ENCODE measurements at places on chromosomes 13 and 19.

GRCh38 chr13:99659226-99659625 lies 158.0 kb downstream of the TM9SF2 start:
- no peak for DNase-seq

DNA sequence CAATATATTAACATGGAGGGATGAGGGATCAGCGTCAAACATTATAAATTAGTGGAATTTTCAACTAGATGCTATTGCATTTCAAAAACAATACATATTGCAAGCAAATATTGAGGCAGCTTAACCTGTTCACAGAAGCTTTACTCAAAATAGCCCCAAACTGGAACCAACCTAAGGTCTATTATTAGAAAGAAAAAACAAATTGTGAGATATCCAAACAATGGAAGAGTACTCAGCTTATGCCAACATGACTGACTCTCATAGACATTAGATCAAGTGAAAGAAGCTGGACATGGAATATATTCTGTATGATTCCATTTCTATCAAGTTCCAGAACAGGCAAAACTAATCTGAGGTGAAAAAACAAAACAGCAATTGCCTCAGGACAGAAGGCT lies 27.6 kb upstream of the NEK3 start:
- no peak for DNase-seq

DNA sequence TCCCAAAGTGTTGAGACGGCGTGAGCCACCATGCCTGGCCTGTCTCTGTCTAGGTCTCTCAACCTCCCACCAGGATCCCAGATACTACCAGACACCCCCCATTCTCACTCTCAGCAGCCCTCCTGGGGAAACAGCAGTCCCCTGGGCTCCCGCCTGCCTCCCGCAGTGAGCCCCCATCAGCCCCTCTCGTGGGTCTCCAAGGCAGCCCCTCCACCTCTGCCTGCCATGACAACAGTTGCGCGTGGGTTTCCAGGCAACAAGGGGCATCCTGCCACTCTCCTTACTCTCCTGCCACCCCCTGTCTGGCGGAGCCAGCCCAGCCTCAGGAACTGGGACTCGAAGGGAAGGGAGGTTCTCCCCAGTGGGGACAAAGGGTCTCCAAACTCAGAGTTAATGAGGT lies 5.2 kb downstream of the LRRC4B start:
- no peak for DNase-seq

- no peak for DNase-seq
Measured at GRCh38 chr19:42066075-42066754, 3.8 kb downstream of the GRIK5 start.

DNA sequence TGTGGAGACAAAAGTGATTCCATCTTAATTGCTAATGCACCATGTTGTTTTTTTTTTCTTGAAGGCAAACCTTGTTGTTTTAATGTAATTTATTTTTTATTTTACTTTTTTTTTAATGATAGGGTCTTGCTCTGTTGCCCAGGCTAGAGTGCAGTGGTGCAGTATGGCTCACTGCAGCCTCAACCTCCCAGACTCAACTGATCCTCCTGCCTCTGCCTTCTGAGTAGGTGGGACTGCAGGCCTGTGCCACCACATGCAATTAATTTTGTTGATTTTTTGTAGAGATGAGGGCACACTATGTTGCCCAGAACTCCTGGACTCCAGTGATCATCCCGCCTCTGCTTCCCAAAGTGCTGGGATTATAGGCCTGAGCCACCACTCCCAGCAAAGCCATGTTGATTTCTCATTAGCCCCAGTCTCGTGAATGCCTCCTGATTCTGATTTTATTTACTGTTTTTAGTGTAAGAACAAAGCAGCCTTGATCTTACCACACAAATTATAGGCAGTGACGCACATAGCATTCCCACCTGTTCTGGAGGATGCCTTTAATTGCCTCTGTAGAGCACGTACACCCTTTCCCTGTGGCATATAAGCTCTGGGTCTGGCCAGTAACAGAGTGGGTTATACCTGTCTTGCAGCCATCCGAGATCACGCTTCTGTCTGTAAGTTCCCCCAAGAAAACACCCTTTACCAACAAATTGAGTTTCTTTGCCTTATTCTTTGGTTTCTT lies 150.4 kb downstream of the GGACT start:
- DNase-seq: no peak

- DNase-seq: no peak
Measured at GRCh38 chr13:98785405-98785804, 32.9 kb upstream of the SLC15A1 start.

GRCh38 chr13:44306371-44307192 lies 67.0 kb upstream of the SERP2 start:
- DNase-seq: peak; percentile 63

GRCh38 chr13:111166882-111167675 lies 52.0 kb downstream of the ARHGEF7 start:
- DNase-seq: no peak

DNA sequence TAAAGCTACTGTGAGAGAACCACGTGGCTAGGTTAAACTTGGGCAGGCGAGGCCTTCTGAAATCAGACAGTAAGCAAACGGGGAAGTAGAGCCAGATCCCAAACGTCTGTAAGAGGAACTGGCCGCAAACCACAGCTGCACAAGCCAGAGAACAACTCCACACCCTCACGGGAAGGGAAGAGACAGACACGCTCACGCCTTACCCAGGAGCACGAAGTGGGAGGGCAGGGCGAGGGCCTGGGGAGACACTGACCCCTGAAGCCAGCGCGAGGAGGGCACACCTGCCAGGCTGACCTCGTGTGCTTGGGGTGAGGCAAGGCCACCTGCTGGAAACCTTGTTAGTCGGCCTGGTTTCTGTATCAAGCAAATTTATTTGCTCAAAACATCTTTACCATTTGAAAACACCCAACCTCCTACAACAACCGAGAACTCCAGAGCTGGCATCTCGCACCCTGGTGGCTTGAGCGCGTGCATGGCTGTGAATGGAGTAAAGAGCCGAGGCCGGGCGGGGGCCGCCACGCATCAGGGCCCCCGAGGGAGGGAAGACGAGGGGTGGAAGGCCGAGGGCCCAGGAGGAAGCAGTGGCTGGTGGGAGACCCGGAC lies 7.3 kb downstream of the POLR2E start:
- no peak for DNase-seq

- DNase-seq: no peak
Measured at GRCh38 chr19:39030854-39031367, 1.4 kb downstream of the FBXO27 start.

GRCh38 chr13:86765462-86765861 lies 905.7 kb upstream of the SLITRK5 start:
- DNase-seq: no peak

GRCh38 chr13:112751617-112752016 lies 61.8 kb downstream of the ATP11A start:
- no peak for DNase-seq

- DNase-seq: peak; percentile 80
Measured at GRCh38 chr19:41308450-41309179, 1.4 kb upstream of the CCDC97 start.

DNA sequence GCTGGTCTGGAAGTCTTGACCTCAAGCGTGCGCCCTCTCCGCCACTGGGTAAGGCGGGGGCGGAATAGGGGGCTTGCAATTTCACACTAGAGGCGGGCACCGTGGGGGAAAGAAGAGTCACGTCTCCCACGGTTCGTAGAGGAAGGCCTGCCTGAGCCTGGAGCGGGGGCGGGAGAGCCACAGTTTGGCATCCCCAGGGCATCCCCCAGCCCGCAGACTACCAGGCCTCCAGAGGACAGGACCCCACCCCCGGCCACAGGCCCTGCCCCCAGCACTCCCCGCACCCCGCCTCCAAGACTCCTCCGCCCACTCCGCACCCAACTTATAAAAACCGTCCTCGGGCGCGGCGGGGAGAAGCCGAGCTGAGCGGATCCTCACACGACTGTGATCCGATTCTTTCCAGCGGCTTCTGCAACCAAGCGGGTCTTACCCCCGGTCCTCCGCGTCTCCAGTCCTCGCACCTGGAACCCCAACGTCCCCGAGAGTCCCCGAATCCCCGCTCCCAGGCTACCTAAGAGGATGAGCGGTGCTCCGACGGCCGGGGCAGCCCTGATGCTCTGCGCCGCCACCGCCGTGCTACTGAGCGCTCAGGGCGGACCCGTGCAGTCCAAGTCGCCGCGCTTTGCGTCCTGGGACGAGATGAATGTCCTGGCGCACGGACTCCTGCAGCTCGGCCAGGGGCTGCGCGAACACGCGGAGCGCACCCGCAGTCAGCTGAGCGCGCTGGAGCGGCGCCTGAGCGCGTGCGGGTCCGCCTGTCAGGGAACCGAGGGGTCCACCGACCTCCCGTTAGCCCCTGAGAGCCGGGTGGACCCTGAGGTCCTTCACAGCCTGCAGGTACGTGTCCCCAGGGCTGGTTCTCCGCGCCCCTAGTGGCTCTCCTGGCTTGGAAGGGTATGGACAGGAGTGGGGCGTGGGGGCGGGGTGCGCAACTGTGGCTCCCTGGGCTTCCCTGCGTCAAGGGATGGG lies at the start of gene ANGPTL4:
ANGPTL4 (plus strand) TSS at position 353 of the 969 bp plus-strand sequence; CDS start at position 520, 167 bp downstream.
- no peak for DNase-seq

DNA sequence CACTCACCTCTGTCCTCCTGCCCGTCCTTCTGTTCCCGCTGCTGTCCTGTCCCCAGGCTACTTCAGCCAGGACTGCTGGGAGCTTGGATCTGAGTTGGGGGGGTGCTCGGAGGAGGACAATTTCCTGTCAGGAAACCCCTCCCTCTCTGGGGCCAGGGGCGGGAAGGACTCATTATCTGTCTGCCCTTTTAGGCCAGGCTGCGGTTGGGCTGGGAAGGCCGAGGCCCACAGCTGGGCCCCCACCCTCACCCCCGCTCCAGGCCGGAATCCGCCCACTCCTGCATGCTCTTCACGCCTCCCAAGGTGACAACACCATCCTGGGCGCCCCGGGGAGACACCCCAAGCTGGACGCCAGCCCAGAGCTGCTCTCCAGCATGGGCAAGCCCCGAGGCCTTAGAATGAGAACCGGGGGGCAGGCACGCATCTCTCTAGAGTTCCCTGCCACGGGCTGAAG lies at the start of gene EXOC3L2:
EXOC3L2 (minus strand) TSS at position 74 of the 454 bp plus-strand sequence. CDS start 6,362 bp downstream, outside the sequence.
- no peak for DNase-seq

DNA sequence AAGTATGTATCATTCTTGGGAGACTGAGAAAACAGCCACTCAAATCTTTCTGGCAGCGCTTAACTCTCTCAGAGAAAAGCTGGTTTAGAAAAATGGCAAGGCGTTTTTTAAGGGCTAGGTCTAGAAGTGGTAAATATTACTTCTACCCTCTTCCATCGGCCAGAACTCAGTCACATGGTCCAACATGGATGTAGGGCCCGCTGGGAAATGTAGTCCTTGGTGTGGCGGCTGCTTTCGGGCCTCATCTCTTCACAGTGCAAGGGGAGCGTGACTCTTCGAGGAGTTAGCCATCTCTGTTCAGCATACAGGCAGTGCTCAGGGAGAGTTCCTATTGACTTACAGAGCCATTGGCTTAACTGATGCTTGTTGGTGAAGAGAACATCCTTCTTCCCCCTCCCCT lies 6.3 kb downstream of the VSTM2B start:
- no peak for DNase-seq

- DNase-seq: no peak
Measured at GRCh38 chr13:34467450-34468083, 474.5 kb upstream of the NBEA start.

- no peak for DNase-seq
Measured at GRCh38 chr13:46179491-46179908, 2.5 kb downstream of the LCP1 start.

GRCh38 chr13:108957369-108958012 lies 328.1 kb downstream of the MYO16 start:
- DNase-seq: peak; percentile 17

- no peak for DNase-seq
Measured at GRCh38 chr13:20080377-20081164, 80.3 kb downstream of the GJA3 start.

GRCh38 chr19:32061315-32061714 lies 284.1 kb upstream of the ZNF507 start:
- no peak for DNase-seq

DNA sequence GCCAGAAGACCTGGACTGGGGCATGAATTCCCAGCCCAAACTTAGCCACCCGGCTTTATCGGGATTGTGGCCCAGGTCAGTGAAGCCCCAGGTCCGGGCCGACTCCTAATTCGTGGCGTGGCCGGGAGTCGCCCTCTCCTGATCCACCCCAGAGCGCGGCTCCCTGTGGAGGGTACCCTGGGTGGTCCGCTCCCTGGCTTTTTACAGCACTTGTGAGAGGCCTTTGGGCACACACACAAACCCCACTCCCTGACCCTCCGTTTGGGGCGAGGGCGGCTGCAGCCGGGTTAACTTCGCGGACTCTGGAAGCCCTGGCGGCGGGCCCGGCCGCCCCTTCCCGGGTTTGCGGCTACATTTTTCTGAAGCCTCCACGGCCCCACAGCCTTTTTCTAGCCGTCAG lies 56.4 kb downstream of the ZNF568 start:
- DNase-seq: no peak

DNA sequence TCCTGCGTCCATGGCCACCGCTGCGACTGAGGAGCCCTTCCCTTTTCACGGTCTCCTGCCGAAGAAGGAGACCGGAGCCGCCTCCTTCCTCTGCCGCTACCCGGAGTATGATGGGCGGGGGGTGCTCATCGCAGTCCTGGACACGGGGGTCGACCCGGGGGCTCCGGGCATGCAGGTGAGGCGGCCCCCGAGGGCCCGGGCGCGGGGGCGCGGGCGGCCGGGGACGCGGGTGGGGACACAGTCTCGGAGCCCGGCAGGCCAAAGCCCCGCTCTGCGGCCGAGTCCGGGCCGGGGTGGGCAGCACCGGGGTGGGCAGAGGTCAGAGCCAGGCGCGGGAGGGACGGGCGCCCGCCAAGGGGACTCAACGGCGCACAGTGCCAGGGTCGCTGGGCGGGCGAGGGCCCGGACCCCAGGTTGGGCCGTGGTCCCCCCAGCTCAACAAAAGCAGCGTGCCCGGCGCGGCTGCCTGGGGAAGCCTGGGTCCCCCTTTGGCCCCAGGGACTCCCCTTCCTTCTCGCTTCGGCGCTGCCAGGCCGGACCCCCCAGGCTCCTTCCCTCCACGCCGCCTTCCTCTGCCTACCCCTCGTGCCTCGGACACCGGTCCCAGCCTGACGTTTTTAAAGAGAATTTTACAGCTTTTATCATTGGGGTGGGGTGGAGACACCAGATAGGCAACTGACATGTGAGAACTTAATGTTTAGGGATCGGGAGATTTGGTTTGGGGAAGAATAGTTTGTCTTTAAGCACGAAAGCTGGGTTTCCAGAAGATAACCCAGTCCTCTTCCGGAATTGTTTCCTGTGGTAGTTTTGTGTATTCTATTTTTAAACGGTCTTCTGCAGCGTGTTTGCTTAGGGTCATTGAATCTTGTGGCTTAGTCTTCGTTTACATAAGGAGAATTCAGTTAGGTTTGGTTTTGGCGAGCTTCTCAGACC lies 509 bp downstream of the TPP2 start:
- DNase-seq: peak; percentile 1

DNA sequence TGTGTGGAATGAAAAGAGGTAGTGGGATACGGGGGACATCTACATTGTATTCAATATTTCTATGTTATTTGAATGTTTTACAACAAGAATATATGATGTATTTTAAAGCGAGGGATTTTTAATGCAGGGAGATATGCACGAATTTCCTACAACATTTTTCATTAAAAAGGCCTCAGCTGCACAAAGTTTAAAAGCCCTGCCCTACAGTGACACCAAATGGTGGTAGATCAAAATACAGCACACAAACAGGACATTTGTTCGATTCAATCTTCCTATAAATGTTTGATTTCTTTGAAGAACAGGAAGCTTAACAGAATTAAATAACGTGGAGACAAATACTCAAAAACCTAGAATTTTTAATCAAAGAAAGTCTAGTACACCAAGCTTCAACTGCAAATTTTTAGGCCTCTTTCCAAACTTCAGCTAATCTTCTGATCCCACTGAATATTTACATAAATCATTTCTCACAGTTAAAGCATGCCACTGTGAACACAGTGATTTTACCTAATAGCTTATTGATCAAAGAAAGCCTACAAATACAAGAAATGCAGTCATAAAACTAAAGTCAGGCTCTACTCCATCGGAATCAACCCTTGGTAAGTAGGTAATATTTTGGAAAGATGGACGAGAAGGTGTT lies 257.2 kb downstream of the DIAPH3 start:
- DNase-seq: peak; percentile 21
